Karpas-422 (cell line): ENCODE measurements at places on chromosomes 13 and 19. TPM values are rescaled to one million over a fixed set of nuclear protein-coding genes. Genes with fewer than 3 reads are reported as not detected.

GRCh38 chr13:35733827-35734226, 257.3 kb upstream of the MAB21L1 start:
- no peak for DNase-seq

DNA sequence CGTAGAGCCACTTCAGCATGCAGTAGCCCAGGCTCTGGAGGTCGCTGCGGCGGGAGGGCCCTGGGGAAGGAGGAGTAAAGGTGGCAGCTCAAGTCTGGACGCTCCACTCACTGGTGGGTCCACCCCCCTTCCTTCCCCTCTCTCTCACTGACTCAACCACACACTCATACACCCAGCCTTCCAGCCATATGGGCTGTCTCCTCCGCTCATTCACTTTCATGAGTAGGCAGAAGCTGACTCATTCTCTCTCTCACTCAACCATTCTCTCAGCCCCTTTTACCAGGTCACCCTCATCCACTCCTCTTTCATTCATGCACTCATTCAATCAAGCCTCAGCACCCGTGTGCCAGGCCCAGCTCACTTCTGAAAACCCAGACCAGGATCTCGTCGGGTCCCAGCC, 27.5 kb upstream of the SIGLEC11 start:
- no peak for DNase-seq

GRCh38 chr19:28103921-28104320, 1109.0 kb downstream of the UQCRFS1 start:
- DNase-seq, result no peak

GRCh38 chr13:79791471-79792042, 310.6 kb downstream of the NDFIP2 start:
- no peak for DNase-seq

DNA sequence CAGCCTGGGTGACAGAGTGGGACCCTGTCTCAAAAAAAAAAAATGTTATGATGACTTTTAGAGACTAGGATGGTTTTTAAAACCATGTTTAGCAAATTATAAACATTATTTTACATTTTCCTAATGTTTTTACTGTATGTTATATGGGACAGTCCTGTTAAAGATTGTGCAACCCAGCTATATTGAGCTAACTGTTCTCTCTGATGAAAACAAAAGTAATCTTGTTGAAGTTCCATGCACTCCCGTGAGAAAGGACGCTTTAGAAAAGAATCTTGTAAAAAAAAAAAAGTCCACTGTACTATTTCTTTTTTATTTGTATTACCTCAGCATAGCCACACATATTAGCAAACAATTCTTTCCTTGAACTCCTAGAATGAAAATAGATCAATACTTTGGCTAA, 451.2 kb downstream of the DCT start:
- no peak for DNase-seq

The ICAM4 gene
- total RNA-seq, result not detected in 2 replicates

- DNase-seq, result no peak
Measured at GRCh38 chr13:97403893-97404750, 29.8 kb upstream of the RAP2A start.

The POGLUT2 gene
- total RNA-seq, result not detected in 2 replicates

DNA sequence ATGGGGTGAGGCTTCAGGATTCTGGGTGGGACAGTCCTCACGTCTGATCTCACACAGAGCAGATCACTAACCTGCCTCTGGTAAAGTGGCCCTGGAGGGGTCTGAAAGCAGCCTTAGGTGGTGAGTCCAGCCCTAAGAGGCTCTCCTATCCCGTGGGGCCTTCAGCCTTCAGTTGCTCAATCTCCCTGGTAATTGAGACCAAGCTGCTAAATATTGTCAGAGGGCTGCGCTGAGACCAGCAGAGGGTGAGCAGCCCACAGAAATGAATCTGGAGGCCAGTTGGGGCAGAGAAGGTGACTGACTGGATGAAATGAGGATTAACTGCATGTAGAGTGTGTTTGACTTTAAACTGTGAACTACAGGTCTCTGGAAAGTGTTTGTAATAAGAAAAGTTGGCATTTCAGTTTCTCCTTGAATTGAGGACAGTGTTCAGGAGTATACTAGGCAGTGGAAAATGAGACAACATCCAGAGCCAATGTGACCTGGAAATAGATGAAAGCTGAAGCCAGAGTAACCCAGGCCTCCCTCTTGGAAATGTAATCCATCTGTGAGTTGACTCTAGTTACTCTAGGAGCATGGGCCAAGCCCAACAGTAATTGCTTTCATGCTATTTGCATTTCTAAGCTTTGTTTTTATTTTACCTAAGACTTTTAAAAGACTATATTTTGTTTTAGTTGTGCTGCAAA, 14.3 kb upstream of the HSPH1 start:
- DNase-seq, result no peak

The ZNF574 gene
- total RNA-seq, result 15.1 and 23.5 TPM in 2 replicates

DNA sequence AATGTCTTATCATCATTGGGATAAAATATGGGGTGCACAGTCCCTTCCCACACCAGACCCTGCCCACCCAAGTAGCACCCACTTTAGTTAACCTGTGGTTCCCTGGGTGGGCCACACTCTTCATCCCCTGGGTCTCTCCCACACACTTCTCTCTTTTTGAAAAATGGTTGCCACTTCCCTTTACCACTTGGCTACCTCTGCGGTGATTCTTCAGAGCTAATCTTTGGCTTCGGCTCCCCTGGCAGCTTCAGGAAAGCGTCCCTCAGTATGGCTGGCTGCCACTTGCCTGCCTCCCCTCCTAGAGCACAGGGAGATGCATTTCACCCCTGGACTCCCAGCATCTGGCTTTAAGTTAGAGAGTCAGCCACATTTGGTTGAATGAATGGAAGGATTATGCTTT, 18.2 kb downstream of the CCNA1 start:
- DNase-seq, result no peak

The ZNF844 gene
- total RNA-seq, result 7.0 and 11.7 TPM in 2 replicates

The LILRB2 gene
- total RNA-seq, result 0.22 and 0.61 TPM in 2 replicates

DNA sequence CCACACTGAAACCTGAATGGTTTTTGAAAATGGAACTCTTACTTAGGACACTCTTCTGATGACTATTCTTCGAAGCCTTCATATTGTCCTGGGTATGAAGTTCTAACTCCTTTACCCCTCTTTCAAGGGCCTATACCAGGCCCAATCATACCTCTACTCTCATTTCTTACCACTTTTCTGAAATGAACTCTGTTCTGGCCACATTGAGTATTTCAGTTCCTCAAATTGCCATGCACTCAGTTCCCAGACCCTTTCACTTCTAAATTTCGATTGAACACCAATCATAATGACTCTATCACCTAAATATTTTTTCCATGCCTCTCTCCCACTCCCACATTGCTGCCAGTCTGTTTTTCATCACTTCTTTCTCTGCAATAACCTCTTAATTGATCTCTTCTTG, 53.7 kb downstream of the LACC1 start:
- no peak for DNase-seq

- no peak for DNase-seq
Measured at GRCh38 chr19:45547211-45547770, 37.3 kb downstream of the OPA3 start.

The ADGRE3 gene
- total RNA-seq, result 0.30 TPM in 1 of 2 replicates, not detected in the other

DNA sequence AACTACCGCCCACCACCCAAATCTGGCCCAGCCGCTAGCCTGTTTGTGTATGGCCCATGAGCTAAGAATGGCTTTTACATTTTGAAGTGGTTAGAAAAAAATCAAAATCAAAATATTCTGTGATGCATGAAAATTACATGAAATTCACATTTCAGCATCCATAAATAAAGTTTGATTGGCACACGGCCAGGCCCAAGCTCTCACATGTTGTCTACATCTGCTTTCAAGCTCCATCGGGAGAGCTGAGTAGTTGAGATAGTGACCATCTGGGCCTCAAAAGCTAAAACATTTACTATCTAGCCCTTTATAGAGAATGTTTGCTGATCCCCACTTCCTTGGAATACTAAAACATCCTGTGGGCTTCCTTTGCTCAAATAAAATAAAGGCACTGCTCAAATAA, 14.5 kb downstream of the RFX2 start:
- no peak for DNase-seq

- DNase-seq, result no peak
Measured at GRCh38 chr19:47187797-47188196, 43.2 kb downstream of the BBC3 start.

DNA sequence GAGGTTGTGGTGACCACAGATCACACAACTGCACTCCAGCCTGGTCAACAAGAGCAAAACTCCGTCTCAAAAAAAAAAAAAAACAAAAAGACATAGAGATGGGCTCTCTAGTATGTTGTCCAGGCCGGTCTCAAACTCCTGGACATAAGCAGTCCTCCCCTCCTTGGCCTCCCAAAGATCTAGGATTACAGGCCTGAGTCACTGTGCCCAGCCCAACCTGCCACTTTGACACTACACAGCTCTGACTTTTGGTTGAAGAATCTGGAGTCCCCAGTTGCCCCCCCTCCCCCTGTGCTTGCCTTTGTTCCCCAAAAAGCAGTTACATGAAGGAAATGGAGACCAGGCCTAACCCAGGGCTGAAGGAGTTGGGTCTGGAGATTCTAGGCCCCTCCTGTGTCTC, 12.9 kb downstream of the CARM1 start:
- no peak for DNase-seq

The ZNF723 gene
- not detected in 2 replicates for total RNA-seq

DNA sequence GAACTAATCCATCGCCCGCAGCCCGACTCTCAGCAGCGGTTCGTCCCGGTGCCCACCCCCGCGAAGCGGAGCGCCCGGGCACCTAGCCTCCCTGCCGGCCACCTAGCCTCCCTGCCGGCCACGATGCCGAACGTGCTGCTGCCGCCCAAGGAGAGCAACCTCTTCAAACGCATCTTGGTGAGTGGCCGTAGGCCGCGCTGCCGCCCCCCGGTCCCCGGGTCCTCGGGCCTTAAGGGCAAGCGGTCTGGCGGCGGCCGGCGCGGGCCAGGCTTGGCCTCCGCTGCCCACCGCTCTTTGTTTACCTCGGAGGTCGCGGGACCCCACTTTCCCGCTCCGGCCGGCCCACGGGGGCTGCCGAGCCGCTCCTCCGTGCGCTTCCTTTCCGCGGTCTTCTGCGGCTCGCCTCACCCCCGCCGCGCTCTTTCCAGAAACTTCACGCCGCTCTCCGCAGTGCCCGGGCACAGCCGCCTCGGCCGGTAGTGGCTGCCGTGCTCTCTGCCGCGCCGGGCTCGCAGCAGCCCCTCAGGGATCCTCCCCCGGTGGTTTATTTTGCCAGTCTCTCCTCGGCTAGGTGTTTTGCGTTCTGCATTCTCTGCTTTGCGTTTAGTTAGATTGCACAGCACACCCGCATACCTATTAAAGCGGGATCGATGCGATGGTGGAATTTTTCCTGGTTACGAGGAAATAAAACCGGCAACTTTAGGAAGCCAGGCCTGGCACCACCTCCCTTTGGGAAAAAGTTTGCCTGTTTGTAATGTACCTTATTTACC, 524 bp downstream of the NAA16 start:
- peak; percentile 81 for DNase-seq

- DNase-seq, result peak; percentile 63
Measured at GRCh38 chr19:47227352-47228167, 3.4 kb downstream of the BBC3 start.

The SLC7A10 gene
- total RNA-seq, result not detected in 2 replicates

DNA sequence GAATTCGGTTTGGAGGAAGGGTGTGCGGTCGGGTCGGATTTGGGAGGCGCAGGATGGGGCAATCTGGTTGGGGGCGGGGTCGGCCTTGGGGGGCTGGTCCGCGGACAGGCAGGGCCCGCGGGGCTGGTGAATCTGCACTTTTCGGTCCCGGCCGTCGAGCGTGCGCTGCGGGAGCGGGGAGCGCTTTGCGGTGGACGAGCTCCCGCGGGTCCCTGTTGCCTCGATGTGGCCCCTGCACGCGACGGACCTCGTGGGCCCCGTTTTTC, 11.9 kb downstream of the PEAK3 start:
- DNase-seq, result peak; percentile 68

DNA sequence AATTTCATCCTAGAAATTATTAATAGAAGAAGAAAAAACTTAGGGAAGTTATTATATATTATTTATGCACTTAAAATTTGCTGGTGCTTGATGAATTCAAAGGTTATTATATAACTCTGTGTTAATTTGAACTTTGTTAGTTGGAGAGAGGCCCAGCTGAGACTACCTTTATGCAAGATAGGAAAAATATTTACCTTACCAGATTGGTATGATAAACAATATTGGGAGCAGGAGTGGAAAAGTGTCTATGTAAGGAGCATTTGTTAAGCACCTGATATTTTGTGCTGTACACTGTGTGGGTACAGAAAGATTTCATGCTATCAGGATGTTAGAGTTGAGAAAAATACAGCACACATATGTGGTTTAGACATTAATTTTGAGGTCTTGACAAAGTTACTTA, 357.2 kb downstream of the OXGR1 start:
- DNase-seq, result no peak

The CHMP2A gene
- 54.2 and 85.9 TPM in 2 replicates for total RNA-seq

DNA sequence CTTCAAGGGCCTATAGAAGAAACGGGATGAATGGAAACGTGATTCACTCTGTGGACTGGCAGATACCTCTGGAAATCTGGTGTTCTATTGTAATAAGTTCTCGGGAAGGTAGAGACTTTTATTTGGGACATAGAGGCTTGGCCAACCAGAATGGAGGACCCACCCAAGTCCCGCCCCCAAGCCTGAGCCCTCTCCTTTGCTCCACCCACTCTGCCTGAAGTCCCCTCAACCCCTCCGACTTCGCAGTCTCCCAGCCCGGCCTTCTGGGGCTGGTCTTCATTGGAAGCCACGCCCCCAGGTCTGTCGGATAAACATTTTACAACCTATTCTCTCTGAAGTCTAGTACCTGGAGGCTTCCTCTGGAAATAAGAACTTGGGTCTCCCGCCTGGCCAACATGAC, 16.9 kb downstream of the FBXL12 start:
- no peak for DNase-seq

GRCh38 chr19:13887517-13887916, 10.6 kb downstream of the NANOS3 start:
- DNase-seq, result peak; percentile 51

The MEX3D gene
- 5.6 and 13.5 TPM in 2 replicates for total RNA-seq

The SHC2 gene
- total RNA-seq, result not detected in 2 replicates

GRCh38 chr19:40831502-40832430, 18.5 kb downstream of the CYP2A6 start:
- no peak for DNase-seq

The ATP8A2 gene
- total RNA-seq, result not detected in 2 replicates

DNA sequence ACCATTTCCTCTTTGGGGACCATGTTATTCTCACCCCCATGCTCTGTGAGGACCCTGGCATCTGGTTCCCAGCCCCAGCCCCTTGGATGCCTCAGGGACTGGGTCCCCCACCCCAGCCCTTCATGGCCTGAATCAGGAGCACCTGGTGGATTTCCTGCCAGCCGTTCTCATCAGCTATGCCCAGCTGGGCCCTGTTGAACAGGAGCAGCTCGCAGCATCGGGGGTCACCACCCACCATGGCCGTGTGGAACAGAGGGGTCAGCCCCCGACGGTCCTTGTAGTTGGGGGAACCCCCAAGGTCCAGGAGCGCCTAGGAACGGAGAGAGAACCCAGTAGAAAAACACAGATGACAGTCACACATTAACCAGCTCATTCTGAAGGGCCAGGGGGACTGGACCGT, 7.8 kb downstream of the SHANK1 start:
- DNase-seq, result no peak
